Stimulated activated CD8-positive, alpha-beta memory T cell treated with anti-CD3 and anti-CD28 coated beads, Interleukin-15, amount 100 ng/mL, for 1 hour (primary cell): ENCODE measurements at places on chromosomes 1 and 21.

- DNase-seq, result no peak
These were observed 48.8 kb downstream of the LRRC40 start for GRCh38 chr1:70156529-70157120.

GRCh38 chr21:28871388-28872010 is 121.2 kb downstream of the LTN1 start:
- no peak for DNase-seq

DNA sequence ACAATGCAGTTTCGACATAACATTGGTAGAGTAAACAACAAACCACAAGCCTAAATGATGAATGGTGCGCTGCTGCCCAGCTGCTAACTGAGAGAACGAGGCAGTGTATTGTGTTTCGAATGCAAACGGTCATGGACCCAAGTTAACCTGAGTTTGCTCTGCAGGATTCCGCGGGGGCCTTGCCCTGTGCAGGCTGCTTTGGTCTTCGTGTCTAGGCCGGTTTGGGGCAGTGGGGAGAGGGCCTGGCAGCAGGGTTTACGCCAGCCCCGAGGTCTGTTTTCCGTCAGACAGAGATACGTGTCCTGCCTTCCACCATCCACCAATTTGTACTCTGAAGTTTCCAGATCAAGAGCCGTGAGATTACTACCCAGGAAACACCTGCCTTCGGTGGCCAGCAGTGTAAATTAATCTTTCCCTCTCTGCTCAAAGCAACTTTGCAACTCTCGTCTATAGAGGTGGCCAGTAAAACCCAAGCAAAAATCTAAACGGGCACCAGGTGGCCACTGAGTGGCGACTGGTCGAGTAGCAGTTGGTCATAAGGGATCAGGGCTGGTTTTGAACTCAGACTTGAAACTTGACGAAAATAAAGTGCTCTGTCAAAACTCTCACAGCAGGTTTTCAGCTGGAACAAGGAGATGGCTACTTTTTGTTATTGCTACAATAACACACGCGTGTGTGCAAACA is 6.3 kb upstream of the PRDM15 start:
- DNase-seq, result no peak

DNA sequence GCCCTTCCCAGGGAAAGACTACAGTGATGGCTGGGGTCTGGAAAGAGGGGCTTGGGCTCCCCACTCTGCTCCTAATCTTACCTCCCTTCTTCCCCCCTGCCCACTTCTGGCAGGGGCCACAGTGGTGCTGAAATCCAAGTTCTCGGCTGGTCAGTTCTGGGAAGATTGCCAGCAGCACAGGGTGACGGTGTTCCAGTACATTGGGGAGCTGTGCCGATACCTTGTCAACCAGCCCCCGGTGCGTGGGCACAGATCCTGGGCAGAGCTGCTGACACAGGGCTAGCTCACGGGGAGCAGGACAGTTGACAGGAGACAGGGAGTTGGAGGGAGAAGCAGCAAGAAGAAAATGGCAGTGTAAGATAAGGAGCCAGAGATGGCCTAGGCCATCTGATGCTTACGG is 2.4 kb downstream of the SLC27A3 start:
- DNase-seq, result no peak

DNA sequence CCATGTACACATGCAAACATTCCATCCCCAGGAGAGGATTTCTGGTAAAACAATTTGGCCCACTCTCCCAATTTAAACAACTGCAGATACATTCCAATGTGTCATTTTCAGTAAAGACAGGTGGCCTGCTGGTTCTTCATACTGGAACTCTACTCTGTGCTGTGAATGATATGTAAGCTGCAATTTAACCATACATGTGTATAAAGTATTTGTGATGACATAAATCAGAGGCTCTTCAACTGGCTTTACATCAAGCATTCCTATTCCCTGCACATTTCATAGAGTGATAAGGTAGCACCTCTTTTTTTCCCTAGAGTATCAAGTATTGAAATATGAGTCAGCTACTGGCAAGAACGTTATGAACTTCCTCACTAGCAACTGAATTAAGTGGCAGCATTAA is 649.5 kb upstream of the ADGRL2 start:
- DNase-seq, result no peak

- DNase-seq, result no peak
These were observed 34.9 kb downstream of the GPR3 start for GRCh38 chr1:27427329-27427728.

- no peak for DNase-seq
These were observed 53.6 kb downstream of the CHODL start for GRCh38 chr21:18298228-18298627.

- DNase-seq, result no peak
These were observed 4.9 kb upstream of the MAPKAPK2 start for GRCh38 chr1:206679738-206680211.

DNA sequence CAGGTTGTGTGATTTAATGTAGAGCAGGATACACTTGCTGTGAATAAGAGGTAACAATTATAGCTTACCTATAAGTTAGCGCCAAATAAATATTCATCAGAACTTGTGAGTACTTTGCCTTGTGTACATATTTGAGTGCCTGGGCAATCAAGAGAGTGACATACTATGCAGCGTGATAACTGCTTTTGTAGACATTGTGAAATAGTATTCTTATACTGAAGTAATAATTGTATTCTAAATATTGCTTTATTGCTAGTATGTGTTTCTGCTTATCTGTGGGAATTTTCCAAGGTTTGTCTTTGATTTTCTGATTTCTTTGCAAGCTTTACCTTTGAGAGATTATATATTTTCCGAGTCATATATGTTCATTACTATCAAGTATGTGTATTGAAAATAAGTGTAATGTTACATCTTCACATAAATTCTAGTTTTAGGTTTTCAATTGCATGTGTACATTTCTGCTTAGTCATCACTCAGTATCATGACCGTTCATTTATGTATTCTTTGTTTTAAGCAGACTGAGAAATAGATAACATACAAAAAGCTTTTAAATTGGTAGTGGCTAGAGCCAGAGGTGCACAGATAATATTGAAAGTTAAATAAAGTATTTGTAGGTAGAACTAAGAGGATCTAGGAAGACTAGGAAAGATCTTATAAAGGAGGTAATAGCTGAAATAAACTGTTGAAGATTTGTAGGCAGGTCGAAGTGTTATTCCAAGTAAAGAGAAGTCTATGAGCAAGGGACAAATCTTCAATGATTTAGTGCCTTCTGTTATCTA is 19.5 kb downstream of the USP25 start:
- no peak for DNase-seq

DNA sequence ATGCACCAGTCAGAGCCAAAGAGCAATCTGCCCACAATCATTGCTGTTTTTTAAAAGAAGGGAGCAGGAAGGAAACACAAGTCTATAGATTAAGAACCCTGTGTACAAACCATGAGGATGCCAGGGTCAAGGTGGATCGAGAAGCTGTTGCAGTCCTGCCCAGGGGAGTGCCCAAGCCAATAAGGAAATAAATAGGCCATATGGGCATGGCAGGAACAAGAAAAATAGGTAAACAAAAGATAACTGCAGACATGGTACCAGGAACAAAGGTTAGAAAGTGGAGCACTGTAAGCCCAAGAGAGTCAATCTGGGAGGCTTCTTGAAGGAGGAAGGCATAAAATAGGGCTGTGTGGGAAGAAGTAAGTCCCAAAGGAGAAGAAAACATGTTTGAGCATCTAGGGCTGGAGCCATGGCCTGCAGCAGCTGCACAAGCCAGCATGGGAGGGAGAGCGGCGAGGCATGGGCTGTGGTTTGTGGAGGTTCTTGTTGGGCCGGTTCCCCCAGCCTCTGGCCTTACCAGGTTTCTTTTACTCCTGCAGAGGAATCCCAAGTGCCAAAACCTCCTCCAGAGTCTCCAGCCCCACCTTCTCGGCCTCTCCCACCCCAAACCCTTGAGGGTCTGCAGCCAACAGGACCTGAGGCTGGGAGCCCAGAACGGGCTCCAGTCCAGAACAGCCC is 13.6 kb downstream of the INAVA start:
- no peak for DNase-seq

DNA sequence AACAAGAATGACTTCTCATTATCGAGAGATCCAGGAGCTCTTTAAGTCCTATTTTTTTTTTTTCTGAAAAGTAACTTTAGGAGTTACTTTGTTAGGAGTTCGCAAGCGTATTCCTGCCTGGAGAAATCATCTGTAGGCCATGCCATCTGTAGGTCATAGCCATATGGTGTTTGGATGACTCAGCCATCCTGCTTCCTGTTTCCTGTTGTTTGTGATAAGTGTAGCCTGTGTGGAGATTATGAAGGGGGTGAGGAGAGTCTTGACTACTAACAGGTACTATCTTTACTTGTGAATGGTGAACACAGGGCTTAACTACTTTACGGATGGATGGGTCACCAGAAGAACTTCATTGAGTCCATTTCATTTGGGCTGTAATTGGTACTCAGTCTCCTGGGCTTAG is 327.2 kb downstream of the PTPRU start:
- DNase-seq, result no peak

GRCh38 chr1:1205769-1206375 is 520 bp downstream of the TNFRSF18 start:
- no peak for DNase-seq

GRCh38 chr1:235011599-235012435 is 116.8 kb downstream of the TOMM20 start:
- peak; percentile 84 for DNase-seq

DNA sequence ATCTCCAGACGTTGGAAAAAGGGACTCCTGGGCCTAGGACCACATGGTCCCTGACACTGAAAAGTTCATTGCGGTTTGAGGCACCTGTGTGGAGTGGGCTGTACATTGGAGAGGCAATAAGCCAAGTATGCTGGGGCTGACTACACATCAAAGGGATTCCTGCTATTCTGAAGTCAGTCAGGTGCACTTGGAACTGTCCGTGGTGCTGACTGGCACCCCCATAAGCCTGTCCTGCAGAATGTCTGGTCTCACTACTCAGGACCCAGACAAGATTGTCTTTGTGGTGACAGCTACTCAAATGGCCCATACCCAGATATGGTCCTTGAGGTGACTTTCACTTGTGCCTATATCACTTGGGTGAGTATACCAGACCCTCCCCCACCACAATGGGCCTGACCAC is 150.6 kb downstream of the RWDD3 start:
- no peak for DNase-seq

GRCh38 chr1:119882132-119883049 is 13.9 kb downstream of the ADAM30 start:
- no peak for DNase-seq

DNA sequence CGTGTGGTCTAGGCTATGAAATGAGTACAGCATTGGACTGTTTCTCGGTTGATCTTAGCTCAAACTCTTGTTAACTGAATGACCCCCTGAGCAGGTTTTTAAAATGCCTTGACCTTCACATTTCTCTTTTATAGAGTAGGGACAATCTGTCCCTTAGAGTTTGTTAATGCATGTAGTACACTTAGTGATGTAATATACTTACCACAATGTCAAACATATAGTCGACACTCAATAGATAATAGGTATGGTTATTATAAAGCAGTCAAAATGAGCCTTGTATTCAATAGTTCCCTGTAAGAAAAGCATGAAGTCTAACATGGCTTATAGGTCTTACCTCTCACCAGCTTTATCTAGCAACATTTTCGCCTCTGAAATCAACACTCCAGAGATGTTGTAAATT is 161.0 kb upstream of the RUNX1 start:
- DNase-seq, result no peak
